Cortex of kidney (tissue), 1 donor: ENCODE measurements at places on chromosomes 6 and 20.

DNA sequence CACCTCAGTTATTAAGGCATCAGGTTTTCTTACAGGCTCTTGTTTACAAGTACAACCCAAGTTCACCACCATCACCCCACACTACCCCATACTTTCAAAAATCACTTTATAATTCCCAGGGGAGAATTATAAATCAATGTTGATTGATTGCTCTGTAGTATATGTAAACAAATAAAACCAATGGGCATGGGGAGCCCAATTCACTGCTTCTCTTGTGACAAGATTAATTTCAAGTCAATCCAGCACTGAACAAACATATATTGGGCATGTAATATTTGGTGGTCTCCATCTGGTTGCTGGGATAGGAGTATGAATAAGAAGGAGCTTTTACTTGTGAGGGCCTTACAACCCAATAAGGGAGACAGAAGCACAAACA, 95.8 kb downstream of the CLVS2 start:
- no peak for DNase-seq

DNA sequence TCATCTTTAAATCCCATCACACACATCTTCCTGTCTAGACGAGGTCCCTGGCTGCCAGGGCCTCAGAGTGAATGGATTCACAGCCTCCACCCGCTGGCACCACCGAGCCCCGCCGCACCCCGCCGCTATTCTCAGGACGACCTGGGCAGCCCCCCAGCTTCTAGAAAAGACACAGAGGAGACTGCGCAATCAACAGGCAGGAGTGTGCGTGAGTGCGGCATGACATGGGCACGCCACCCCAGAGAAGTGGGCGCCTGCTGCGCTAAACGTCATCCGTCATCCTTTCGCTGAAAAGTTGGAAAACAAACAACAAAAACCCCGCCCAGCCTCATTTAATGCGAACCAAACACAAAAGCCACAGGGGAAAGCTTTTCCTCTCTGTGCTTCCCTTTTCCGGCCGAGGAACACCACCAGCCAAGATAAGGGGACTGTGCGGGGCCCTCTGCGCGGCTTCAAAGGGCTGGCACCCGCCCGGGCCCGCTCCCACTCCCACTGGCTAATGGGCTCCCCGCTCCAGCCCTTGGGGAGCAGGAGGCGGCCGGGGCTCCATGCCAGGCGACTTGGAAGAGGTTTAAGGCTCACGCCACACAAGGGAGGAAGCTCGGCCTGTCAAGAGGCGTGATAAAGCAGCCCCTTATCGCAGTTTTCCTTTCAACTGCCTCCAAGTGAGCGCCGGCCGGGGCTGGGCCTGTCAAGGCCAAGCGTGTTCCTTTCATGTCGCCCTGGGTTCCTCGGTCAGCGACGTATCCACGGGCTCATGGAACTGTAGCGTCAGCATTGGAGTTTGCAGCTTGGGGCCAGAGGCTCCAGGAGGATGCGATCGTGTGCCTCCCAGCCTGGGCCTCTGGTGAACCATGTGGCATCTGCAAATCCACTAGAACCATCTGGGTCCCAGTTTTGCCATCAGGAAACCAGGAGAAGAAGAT, 50.1 kb downstream of the NFATC2 start:
- DNase-seq: no peak

GRCh38 chr6:85157311-85157710, 292.6 kb upstream of the NT5E start:
- no peak for DNase-seq

- DNase-seq: no peak
Measured at GRCh38 chr6:166073082-166073481, 94.6 kb downstream of the TBXT start.

DNA sequence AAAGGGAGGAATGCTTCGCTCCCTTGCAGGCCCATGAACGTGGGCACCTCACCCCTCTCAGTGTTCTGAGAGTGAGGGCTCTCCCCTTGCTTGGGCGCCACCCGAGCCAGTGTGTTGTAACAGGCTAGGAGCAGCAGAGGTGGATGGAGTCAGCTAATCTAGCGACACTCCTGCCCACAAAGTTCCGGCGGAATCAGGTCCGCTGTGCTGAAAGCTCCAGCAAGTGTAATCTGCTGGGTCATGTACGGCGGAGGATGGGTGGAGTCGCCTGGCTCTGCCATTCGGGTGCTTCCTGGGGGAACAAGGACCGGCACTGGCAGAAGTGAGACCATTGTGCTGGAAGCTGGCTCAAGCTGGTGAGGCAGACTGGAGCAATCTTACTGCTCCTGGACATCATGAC, 1310.1 kb downstream of the EPHA7 start:
- DNase-seq: no peak

- DNase-seq: no peak
Measured at GRCh38 chr6:150759483-150759882, 106.0 kb upstream of the MTHFD1L start.

DNA sequence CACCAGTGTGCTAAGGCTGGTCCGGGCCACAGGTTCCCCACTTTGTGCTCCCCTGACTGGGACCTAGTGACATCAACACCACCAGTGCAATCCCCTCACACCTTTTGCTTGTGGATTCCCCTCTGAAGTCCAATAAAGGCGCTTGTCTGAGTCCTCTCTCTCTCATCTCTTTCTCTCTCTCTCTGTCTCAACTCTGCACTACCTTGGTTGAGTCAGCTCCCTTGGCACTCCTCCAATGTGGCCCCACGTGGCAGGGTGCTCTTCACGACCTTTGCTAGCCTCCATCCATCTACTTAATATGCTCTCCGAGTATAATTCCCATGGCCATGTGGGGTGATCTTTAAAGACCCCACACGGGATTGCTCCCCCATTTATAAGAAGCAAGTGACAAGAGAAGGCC, 385.0 kb downstream of the CD83 start:
- no peak for DNase-seq

DNA sequence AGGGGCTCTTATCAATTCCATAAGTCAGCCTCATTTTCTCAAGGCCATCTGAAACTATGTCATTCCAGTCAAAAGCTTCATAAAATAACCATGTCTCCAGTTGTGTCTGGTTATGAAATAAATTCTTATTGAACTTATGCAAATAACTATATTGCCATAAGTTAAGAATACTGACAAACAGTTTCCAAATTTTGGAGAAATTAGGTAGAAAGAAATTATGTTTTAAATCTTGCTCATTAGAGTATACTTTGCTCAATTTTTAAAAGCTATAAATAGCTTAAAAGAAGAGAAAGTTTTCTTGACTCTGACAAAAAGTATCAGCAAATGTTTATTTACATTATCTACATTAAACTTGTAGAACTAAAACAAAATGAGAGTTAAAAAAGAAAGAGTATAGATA, 63.0 kb upstream of the MRAP2 start:
- DNase-seq: no peak

DNA sequence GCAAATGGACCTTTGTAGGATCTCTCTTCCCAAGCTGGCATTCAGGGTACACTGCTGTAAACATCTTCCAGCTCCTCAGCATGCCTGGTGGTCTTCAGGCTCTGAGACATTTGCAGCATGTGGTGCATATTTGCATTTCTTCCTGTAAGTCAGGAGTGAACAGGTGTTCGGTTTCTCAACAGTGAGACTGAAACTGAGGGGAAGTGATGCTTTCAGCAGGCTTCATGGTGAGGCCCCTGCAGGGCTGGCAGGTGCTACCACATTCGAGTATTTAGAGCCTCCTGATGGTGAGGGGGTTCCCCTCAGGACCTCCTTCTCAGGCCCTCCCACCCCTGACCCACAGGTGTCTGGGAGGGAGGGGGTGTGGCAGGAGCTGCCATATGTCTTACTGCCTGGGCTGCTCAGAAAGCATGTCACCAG, 15.1 kb downstream of the MYBL2 start:
- DNase-seq: no peak

DNA sequence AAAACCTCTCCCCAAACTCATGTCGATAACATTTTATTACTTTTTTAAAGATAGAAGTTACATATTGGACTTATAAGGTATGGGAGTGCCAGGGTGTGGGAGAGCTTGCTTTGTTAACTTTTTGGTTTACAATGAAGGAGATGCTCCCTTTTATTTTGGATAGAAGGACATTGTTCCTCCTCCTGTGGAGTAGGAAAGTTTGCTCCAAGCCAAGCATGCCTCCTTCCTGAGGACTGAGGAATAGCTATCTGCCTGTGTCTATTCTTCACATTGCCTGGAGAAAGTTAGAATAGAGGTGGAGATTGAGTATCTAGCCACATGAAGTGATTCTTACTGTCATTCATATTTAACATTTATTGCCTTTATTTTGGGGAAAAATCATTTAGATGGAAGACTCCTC, 71.9 kb downstream of the EYA4 start:
- DNase-seq: no peak

DNA sequence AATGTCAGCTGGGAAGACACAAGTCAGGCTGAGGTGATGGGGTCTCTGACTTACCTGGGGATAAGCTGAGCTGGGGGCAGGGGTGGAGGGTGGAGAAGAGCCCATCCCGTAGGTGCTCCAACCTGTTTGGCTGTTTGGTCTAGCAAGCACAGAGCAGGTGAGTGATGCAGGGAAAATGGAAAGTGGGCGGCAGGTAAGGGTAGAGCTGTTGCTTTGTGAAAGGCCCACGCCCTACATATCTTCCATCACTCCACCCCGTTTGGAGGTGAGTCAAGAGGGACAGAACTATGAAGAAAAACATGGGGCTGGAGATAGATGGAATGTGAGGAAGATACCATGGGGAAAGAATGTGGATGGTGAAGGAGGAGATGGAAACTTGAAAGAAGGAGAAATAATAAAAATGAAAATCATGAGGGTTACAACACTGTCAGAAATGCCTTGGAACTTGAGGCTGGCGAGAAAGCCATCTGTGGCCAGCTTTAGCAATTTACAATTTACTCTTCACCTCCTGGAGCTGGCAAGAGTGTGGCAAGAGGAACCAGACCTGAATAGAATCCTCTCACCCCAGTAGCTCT, 1.3 kb downstream of the LY6G6C start:
- DNase-seq: no peak

GRCh38 chr6:8087870-8088754, 14.2 kb downstream of the EEF1E1 start:
- no peak for DNase-seq

DNA sequence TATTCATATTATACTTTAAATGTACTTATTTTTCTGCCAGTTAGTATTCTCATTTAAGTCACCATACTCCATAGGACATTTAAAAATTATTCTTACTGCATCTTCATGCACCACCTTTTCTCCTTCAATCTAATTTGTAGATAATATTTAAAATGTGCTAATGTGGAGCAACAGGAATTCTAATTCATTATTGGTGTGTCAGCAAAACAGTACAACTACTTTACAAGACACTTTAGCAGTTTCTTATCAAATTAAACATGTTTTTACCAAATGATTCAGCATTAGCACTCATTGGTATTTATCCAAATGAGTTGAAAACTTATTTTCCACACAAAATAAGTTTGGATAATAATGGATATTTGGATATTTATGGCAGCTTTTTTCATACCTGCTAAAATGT, 1041.8 kb upstream of the ADGRB3 start:
- no peak for DNase-seq

GRCh38 chr6:126657561-126658175, 317.8 kb downstream of the CENPW start:
- no peak for DNase-seq

GRCh38 chr20:24389686-24390085, 79.7 kb upstream of the SYNDIG1 start:
- DNase-seq: no peak

DNA sequence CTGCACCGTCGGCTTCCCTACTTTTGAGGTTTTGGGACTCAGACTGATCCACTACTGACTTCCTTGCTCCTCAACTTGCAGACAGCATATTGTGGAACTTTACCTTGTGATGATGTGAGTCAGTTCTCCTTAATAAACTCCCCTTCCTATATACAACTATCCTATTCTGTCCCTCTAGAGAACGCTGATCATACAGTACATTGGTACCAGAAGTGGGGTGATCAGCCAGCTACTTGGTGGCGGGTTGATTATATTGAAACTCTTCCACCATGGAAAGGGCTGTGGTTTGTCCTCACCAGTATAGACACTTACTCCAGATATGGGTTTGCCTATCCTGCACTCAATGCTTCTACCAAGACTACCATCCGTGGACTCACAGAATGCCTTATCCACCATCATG, 7.6 kb upstream of the TAF4 start:
- DNase-seq: no peak

DNA sequence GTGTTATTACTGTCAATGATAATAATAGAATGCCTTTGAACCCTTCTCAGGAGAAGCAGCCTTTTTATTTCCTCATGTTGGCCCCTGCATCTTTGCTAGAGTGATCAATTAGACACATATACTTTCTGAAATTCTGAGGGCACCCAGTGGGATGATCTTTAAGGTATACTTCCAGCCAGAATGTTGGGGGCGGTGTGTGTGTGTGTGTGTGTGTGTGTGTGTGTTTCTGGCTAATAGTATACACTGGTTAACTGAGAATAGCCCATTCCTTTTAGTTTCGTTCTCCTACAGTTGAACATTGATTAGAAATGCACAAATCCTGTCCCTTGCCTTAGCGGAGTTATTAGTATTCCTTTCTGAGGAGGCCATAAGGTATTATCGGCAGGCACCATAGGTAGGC, 41.7 kb upstream of the CCDC167 start:
- no peak for DNase-seq

DNA sequence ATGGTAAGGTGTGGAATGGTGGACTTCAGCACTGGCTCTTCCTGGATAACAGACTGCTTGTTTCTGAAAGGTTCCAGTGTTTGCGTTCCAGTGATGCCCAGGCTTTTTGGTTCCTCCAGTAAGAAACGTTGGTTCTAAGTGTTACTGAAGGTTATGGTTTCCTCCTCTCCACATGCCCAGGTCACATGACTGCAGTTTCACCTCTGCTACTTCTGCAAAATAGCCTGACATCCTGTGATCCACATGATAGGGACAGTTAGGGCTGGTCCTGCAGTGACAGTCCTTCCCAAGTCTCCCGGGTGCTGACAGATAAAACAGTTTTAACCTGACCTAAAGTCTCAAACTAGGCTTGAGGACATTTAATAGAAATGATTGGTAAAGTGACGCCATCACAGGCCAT, 132.2 kb upstream of the CST7 start:
- no peak for DNase-seq

DNA sequence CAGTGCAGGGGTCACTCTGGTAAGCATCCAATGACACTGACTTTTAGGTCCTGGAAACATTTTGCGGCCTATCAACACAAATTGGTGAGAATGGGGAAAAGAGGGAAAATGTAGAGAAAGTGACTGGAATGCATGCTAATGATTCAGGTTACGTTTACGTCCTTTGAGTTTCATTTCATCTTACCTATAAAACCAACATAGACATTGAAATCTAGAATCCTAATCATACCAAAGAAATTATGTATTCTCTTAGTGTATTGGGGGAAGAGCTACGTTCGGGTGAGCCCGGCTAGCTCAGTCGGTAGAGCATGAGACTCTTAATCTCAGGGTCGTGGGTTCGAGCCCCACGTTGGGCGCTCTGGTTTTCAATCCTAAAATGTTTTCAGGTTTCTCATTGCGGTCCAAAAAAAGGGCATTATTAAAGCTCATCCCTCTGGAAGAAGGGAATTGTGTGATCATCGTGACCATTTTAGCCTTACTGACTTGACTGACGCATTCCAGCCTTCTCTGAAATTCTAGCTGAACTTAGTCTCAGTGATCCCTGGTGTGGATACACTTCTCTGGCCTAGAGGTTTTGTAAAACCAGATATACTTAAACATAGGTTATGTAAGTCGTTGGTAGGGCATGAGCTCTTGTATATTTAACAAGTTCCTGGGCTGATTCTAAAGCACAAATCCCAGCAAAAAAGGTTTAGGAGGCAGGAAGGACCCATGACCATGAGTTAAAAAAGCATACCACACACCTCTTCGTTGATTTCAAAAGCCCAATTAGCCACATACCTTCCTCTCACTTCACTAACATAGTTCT, 18.3 kb downstream of the HMGN4 start:
- no peak for DNase-seq
